ENCODE measurements at places on chromosomes 2 and 18. TPM values are rescaled to one million over a fixed set of nuclear protein-coding genes. Genes with fewer than 3 reads are reported as not detected.

DNA sequence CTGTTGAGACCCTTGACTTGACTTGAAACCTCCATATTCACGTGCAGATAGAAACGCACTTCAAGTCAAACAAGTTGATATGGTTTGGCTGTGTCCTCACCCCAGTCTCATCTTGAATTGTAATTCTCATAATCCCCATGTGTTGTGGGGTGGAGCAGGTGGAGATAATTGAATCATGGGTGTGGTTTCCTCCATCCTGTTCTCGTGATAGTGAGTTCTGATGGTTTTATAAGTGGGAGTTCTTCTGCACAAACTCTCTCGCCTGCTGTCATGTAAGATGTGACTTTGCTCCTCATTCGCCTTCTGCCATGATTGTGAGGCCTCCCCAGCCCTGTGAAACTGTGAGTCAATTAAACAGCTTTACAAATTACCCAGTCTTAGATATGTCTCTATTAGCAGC is 21.4 kb downstream of the SLC3A1 start:
- no peaks in the 10 kb centered on the region for H3K27me3 ChIP-seq
- no peak for DNase-seq
- no peak overlapping the region for H3K4me3 ChIP-seq
- H3K4me1 ChIP-seq: peaks cover 12% of the 10 kb centered on the region
- no peaks in the 10 kb centered on the region for H3K36me3 ChIP-seq

Gene CHST10
- total RNA-seq: 11.1 TPM

- no peak overlapping the region for H3K4me3 ChIP-seq
- H3K36me3 ChIP-seq: no peaks in the 10 kb centered on the region
- H3K4me1 ChIP-seq: no peaks in the 10 kb centered on the region
Measured at GRCh38 chr18:58761241-58761969, 90.1 kb downstream of the MALT1 start.

- no peaks in the 10 kb centered on the region for H3K27me3 ChIP-seq
- H3K4me3 ChIP-seq: no peak overlapping the region
- peaks cover 8% of the 10 kb centered on the region for H3K4me1 ChIP-seq
- H3K36me3 ChIP-seq: no peaks in the 10 kb centered on the region
- peak overlapping the region; percentile 48 for H3K27ac ChIP-seq
Measured at GRCh38 chr2:203626952-203627681, 79.3 kb upstream of the CD28 start.

- H3K4me1 ChIP-seq: peaks cover 5% of the 10 kb centered on the region
- H3K27me3 ChIP-seq: peaks cover 8% of the 10 kb centered on the region
- H3K4me3 ChIP-seq: no peak overlapping the region
- no peak for DNase-seq
- no peak overlapping the region for H3K27ac ChIP-seq
- no peaks in the 10 kb centered on the region for H3K36me3 ChIP-seq
Measured at GRCh38 chr2:180050246-180050645, 43.1 kb upstream of the CWC22 start.

Gene FOXI3
- 0.60 TPM for total RNA-seq

DNA sequence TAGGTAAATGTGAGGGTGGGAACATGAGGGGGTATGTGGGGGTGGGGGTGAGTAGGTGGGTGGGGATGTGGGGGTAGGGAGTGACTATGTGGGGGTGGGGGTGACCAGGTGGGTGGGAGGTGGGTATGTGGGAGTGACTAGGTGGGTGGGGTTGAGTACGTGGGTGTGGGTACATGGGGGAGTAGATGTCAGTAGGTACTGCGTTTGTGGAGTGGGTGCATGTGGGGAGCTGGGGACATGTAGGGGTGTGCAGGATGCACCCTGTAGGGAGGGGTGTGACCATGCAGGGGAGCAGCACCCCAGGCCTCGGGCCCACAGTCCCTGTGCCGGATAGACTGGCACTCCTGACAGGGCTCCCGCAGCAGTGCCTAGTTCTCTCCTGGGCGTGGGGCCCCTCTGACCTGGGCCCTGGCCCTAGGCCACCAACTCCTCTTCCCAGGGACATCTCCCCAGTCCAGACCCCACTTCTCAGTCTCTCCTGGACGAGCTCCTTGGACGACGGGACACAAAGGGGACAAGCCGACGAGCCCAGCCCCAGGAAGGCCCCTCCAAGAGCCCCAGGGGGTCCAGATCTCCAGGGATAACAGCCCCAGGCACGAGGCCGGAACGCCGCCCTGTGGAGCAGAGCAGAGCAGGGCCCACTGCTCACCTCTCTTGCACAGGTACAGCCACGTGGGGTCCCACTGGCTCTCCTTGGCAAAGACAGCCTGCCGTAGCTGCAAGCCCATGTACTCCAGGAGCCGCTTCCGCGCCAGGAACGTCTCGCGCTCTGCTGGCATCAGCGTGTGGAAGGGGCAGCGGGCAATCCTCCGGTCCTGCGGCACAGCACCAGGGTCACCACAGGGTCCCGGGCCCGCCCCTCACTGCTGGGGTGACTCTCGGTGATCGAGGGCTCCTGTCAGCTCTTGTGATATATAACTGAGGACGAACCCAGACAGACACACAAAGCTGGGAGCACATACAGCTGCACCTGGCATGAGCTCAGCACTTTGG is 58.2 kb downstream of the ANKMY1 start:
- no peak overlapping the region for H3K4me3 ChIP-seq
- no peaks in the 10 kb centered on the region for H3K36me3 ChIP-seq
- H3K4me1 ChIP-seq: no peaks in the 10 kb centered on the region
- H3K27ac ChIP-seq: no peak overlapping the region

Gene STARD6
- total RNA-seq: not detected

Gene MYO7B
- 0.77 TPM for total RNA-seq

Gene ANKZF1
- total RNA-seq: 43.8 TPM

DNA sequence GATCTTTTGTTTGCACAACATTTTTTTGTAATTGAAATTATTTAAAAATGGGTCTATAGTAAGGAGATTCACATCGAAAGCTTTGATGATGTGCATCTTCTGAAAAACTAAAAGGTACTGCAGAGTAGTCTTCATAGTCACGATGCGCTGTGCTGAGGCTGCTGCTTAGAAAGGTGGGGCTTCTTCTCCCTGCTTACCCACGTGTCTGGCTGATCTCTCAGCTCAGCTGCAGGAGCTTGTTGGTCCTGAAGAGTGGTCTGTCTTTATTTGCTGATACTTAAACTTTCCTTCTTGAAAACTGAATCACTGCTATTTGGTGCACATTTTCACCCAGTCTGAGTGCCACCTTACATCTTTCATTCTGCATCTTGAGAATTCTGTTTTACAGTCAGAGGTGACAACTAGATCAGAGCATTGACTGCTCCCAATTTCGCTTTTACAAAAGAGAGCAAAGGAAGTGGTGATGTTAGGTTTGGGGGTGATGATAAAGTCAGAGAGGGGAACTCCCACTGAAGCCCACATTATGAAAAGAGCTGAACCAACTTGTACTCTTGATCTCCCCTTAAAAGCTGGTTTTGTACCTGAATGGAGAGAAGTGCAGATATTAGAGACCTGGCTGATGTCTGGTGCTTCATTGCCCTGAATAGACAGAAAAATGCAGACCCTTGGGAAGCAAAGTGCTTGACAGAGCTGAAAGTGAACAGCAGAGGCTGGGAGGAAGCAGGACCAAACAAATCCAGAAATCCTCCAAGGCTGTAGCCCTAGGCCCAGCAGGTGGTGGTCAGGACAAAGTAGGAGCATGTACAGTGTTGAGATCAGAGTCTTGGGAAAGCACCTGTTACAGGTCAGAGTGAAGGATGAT is 984.5 kb downstream of the TSN start:
- no peaks in the 10 kb centered on the region for H3K36me3 ChIP-seq
- peaks cover 11% of the 10 kb centered on the region for H3K4me1 ChIP-seq
- DNase-seq: no peak
- H3K27me3 ChIP-seq: no peaks in the 10 kb centered on the region

Gene RAMP1
- 9.1 TPM for total RNA-seq

Gene MC4R
- not detected for total RNA-seq

Gene KLF11
- total RNA-seq: 9.6 TPM

DNA sequence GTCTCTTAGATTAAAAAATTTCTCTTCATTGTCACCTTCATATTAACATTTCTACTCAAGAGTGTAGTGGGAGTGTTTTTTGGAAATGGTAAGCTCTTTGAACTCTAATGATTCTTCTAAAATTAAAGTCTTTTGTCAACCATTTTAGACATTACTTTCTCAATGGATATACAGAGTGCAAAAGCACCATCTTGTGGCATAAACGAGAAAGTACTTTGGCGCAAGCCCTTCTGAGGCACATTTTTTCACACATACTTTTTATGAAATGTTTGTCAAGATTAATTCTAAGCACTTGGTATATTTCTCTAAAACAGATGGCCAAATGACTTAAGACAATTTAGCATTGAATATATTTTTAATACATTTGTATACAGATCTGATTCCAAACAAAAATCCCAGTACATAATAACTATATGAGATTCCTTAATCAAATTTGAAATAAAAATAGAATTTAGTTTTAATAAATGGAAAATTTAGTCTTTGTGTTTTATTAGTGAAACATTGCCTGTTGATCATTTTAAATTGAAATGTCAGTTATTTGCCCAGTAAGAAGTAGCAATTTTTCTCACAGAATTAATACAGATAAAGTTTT is 63.3 kb upstream of the GALNT5 start:
- no peak overlapping the region for H3K4me3 ChIP-seq
- DNase-seq: peak; percentile 44
- H3K4me1 ChIP-seq: peaks cover 6% of the 10 kb centered on the region
- no peaks in the 10 kb centered on the region for H3K27me3 ChIP-seq

- no peaks in the 10 kb centered on the region for H3K4me1 ChIP-seq
- DNase-seq: no peak
- H3K27ac ChIP-seq: no peak overlapping the region
- no peaks in the 10 kb centered on the region for H3K36me3 ChIP-seq
- peaks cover 10% of the 10 kb centered on the region for H3K27me3 ChIP-seq
Measured at GRCh38 chr2:96082211-96083063, 33.9 kb downstream of the ADRA2B start.

- no peak for DNase-seq
- no peaks in the 10 kb centered on the region for H3K27me3 ChIP-seq
- H3K27ac ChIP-seq: no peak overlapping the region
- no peaks in the 10 kb centered on the region for H3K4me1 ChIP-seq
- H3K4me3 ChIP-seq: no peak overlapping the region
Measured at GRCh38 chr18:11840493-11840892, 10.7 kb upstream of the CHMP1B start.

- no peak for DNase-seq
- no peak overlapping the region for H3K4me3 ChIP-seq
- no peak overlapping the region for H3K27ac ChIP-seq
- H3K4me1 ChIP-seq: peaks cover 11% of the 10 kb centered on the region
Measured at GRCh38 chr2:217657252-217657651, 345.5 kb downstream of the TNS1 start.

- H3K27me3 ChIP-seq: peaks cover 10% of the 10 kb centered on the region
- H3K36me3 ChIP-seq: no peaks in the 10 kb centered on the region
- DNase-seq: peak; percentile 50
- H3K4me1 ChIP-seq: no peaks in the 10 kb centered on the region
Measured at GRCh38 chr18:22250591-22250996, 81.2 kb downstream of the GATA6 start.

Gene DYSF
- total RNA-seq: 140 TPM

DNA sequence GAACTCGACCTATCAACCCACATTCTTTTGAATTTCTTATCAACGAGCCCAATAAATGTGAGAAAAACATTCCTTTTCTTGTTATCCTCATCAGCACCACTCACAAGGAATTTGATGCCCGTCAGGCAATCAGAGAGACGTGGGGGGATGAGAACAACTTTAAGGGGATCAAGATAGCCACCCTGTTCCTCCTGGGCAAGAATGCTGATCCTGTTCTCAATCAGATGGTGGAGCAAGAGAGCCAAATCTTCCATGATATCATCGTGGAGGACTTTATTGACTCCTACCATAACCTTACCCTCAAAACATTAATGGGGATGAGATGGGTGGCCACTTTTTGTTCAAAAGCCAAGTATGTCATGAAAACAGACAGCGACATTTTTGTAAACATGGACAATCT is 378.2 kb downstream of the STK39 start:
- H3K4me1 ChIP-seq: no peaks in the 10 kb centered on the region
- no peaks in the 10 kb centered on the region for H3K36me3 ChIP-seq
- no peak overlapping the region for H3K27ac ChIP-seq
- H3K4me3 ChIP-seq: no peak overlapping the region
- no peak for DNase-seq

DNA sequence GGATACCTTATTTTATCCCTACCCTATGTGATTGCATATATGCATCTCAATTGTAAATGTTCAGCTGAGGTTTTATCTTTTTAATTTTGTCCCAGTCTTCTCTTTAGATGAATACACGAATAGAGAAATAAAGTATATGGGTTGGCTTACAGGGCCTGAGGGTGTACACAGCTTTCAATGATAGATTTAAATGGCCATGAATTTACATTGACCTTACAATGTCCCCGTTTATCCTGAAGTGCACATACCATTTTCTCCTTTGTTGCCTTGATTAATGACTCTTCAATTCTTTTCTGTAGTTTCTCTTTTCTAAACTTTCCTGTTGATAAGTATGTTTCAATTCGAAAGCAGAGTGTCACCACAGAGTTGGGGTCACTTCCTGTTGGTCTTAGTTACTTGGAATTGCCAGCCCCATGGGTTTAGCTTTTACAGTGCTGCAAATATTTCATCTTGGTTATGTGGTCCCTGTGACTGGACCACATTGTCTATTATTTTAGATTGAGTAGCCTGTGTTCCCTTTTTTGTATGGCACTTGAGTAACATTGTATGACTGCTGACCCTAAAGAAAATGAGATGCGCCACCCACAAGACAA is 1616.3 kb upstream of the ACVR2A start:
- H3K27ac ChIP-seq: no peak overlapping the region
- H3K4me3 ChIP-seq: no peak overlapping the region
- DNase-seq: no peak

Gene SGO2
- total RNA-seq: 4.9 TPM

DNA sequence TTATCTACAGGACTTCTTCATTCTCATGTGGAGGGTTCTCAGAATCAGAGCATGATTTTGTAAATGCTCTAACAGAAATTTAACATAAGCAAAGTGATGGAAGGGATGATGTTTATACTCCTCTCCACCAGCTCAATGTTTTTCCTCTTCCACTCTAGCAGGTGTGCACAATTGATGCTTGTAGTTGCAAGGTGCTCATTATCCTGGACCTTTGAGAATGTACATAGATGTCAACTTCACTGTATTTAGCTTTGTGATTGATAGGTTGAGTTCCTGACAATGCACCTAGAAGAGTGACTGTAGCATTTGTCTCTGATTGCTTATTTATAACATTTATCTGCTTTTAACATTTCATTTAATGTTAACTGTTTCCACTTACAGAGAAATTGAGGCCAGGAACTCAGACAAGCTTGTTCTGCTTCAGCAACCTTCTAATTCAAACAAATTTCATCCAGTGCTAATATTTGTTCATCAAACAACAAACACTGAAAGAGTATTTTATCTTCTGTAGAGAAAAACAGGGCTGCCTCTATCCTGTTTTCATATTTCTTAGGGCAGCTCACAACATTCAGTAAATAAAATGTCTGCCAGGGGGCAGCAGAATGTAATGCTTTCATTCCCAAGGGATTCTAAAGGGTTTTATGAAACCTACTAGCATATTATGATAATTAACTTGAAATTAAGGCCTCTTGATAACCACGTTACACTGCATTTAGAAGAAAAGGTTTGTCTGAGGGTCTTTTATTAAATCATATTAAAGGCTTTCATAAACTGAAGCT is 127.9 kb upstream of the NOL4 start:
- no peaks in the 10 kb centered on the region for H3K27me3 ChIP-seq
- H3K4me1 ChIP-seq: no peaks in the 10 kb centered on the region
- H3K4me3 ChIP-seq: no peak overlapping the region

Gene CIAO1
- total RNA-seq: 58.6 TPM

GRCh38 chr18:1252936-1253335 is 348.3 kb downstream of the ADCYAP1 start:
- H3K4me1 ChIP-seq: no peaks in the 10 kb centered on the region
- no peaks in the 10 kb centered on the region for H3K36me3 ChIP-seq
- DNase-seq: no peak
- H3K4me3 ChIP-seq: no peak overlapping the region
- no peak overlapping the region for H3K27ac ChIP-seq

Gene CHRND
- total RNA-seq: not detected
